Stimulated activated CD4-positive, alpha-beta T cell treated with anti-CD3 and anti-CD28 coated beads, TNF-alpha, amount 100 ng/mL, for 1 hour (primary cell): ENCODE measurements at places on chromosomes 2 and 18.

- DNase-seq: no peak
These were observed 323.6 kb downstream of the PAX3 start for GRCh38 chr2:221975151-221975550.

DNA sequence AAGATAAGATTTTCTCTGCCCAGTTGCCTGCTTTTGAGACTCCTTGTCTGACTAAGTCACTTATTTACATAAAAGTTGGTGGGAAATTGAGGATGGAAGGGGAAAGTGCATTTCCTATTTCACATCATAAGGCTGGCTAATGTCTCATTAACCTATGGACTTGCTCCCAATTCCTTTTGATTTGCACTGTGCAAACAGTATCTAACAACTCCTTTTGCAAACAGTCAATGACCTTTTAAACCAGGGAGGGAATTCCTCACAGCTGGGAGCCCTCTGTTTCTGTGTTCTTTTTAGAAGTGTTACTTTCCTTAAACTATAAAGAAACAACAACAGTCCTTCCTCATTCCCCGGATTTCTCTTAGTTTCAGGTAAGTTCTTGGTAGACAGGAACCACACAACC, 272.8 kb downstream of the RND3 start:
- DNase-seq: no peak

- no peak for DNase-seq
These were observed 233.7 kb upstream of the SPOPL start for GRCh38 chr2:138267902-138268254.

- DNase-seq: no peak
These were observed 88.1 kb downstream of the OXER1 start for GRCh38 chr2:42675815-42676214.

- no peak for DNase-seq
These were observed 32.3 kb downstream of the FEZ2 start for GRCh38 chr2:36565712-36566111.

DNA sequence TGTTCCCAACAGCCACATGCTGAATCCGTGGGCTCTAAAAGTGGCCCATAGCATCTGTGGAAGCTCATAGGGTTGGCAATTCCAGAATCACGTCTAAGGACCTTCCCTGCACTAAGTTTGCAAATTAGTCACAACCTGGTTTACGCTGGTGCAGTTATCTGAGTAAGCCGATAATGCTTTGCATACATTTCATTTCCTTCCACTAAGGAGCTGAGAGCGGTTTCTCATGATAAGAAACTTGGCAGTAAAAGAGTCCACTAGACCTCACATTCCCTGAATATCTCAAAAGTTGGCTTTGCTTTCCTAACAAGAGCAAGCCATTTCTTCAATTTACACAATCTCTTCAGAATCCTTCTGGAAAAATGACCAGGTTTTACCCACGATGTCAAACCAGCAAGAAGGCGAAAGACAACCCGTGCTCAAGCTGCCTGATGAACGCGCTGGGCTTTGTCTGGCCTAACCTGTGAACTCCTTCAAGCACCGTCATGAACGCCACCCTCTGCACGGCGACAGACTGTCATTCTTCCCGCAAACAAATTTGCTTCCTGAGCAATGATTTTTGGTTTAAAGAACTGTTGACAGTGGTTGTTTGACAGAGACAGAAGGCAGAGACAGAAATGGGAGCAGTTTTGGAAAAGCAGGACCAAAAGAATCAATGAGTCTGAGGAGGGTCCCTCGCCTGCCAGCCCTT, 73.0 kb upstream of the COPS8 start:
- DNase-seq: no peak

GRCh38 chr2:98020992-98021713, 25.4 kb upstream of the TMEM131 start:
- DNase-seq: no peak

GRCh38 chr2:21382701-21383520, 259.1 kb downstream of the TDRD15 start:
- no peak for DNase-seq

GRCh38 chr2:46704593-46704992, 211.0 kb downstream of the MCFD2 start:
- no peak for DNase-seq

DNA sequence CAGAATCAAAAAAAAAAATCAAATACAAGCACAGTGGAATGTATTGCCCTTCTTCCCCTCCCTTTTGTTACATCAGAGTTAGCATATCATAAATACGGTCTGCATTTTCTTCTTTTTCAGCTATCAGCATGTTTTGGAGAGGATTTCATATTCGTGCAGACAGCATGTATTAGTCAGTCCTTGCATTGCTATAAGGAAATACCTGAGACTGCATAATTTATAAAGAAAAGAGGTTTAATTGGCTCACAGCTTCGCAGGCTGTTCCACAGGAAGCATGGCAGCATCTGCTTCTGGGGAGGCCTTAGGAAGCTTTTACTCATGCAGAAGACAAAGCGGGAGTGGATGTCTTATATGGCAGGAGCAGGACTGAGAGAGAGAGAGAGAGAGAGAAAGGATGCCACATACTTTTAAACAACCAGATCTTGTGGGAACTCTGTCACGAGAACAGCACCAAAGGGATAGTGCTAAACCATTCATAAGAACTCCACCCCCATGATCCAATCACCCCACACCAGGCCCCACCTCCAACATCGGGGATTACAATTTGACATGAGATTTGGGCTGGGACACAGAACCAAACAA, 8.9 kb downstream of the IL1B start:
- DNase-seq: no peak

- DNase-seq: peak; percentile 70
These were observed 261.0 kb downstream of the NYAP2 start for GRCh38 chr2:225660262-225661131.

DNA sequence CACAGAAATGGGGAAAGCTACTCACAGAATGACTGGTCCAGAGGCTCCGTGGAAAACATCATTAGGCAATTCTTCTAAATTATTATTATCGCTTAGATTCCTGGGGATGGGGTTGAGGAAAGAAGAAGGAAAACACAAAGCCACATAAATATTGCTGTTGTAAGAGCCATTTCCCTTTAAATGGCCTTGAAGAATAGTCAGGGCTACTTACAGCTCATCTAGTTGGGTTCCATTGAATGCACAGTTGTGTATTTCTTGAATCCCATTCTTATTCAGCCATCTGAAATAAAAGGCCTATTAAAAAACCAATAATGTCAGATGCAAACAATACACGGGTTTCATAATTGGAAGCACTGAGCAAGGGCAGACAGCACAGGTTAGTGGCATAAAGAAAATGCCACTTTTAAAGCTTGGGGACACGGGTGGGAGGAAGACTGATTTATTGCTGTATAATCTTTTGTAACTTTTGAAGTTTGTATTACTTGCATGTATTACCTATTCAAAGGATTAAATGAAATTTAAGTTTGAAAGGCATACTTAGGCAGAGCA, 171.4 kb downstream of the FSHR start:
- no peak for DNase-seq

DNA sequence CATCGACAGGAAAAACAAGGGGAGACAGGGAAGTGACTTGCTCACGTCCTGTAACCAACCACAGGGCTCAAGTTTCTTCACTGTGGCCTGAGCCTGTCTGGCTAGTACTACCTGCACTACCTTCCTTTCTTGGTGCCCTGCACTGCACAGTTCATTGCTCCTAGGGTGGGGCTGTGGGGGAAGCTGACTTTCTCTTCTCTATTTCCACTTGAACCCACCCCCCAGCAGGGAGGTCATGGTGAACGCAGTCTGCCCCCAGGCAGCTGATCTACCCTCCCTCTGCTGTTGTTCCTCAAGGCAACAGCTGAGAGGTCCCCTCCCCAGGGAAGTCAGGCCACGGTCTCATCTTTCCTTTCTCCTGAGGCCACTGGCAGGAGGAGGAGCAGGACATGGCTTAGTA, 532.1 kb downstream of the SOX11 start:
- DNase-seq: no peak

GRCh38 chr2:27370816-27371620, 602 bp downstream of the SNX17 start:
- no peak for DNase-seq

DNA sequence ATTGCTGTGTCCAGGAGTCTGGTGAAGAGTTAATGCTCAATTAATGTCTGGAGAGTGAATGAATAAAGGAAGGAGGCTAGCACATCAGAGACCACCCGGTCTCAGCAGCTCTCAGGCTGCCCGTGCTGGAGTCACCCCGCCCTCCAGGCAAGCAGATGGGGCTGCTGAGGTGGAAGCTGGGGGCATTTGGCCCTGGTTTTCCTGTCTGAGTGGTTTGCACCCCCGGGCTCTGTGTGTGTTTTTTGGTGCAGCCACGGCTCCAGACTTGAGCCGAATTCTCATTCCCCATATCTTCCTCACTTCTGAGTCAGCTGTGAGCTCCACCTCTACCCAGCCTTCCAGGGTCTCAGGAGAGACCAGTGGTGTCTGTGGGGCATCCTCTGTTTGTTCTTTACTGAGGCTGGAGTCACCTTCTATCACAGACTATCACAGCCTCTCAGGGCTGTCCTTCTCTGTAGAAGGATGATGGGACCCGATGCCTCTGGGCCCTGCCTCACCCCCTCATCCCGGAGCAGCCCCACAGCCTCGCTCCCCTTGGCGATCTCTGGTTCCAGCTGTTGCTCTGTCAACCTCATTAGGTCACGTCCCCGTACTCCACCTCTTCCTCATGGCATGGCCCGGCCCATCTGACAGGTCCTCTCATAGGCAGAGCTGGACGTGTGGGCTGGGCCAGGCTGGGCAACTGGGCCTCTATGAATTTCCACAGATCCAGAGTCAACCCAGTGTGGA, 60.8 kb downstream of the HS1BP3 start:
- no peak for DNase-seq

DNA sequence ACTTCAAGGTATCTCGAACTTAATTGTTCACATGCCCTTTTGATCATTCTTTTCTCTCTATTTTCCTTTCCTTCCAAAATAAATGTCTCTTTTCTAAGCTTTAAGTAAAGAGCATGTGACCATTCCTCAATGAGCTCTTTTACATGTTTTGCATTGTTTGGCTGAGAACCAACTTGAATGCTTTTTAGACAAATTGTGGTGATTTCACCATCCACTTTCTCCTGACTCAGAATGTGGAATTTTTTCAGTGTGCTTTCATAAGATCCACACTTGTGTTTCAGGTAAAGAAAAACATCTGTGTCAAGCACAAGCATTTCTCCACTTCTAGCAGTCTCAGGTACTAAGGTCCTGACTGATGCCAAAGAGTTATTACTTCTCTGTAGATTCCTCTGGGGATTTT, 10.7 kb downstream of the RBM43 start:
- no peak for DNase-seq

- no peak for DNase-seq
These were observed 26.6 kb downstream of the SERTAD2 start for GRCh38 chr2:64626963-64627760.

- no peak for DNase-seq
These were observed 93.3 kb downstream of the HNRNPLL start for GRCh38 chr2:38509314-38509946.
